ENCODE measurements at places on chromosomes 3 and 15.
A peak's percentile ranks its signal among the peaks of the same experiment; 100 is the strongest.

DNA sequence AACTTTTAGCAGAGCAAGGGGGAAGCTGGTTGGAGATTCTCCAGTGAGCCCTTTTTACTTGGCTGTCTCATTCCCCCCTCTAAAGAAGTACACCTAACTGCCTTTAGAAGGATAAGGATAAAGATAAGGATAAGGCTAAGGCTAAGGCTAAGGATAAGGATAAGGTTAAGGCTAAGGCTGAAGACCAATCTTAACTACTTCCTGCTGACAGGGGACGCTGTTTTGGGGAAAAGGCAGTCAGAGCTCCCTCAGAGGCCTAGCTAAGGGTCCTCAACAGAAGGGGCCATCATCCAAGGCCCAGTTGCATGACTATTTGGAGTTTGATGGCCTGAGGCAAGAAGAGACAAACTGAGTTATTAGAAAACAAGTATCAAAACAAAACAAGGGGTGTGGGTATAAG is 94.3 kb upstream of the ARPP21 start:
- DNase-seq: no peak

DNA sequence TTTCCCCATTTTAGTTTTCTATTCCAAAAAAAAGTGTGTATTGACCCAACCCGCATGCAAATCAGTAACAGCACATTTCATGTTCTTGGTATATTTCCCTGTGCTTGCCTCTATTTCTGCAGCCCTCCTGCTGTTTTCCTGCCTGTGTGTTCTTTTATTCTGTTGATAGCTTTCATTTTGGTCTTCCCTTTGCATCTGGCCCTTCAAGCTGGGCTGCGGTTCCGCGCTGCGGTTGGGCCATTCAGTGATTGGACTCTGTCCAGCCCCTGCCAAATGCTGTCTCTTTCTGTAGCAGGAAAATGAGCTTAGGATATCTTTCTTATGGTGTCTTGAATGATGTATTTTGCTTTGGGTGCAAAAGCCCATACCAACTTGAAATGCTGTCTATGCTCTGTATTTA is 49.9 kb downstream of the ZNF621 start:
- no peak for DNase-seq

- DNase-seq: peak; percentile 59
These were observed 788 bp upstream of the DLG1 start for GRCh38 chr3:197298945-197299854.

GRCh38 chr3:149688122-149688757 is 30.4 kb upstream of the WWTR1 start:
- DNase-seq: no peak

DNA sequence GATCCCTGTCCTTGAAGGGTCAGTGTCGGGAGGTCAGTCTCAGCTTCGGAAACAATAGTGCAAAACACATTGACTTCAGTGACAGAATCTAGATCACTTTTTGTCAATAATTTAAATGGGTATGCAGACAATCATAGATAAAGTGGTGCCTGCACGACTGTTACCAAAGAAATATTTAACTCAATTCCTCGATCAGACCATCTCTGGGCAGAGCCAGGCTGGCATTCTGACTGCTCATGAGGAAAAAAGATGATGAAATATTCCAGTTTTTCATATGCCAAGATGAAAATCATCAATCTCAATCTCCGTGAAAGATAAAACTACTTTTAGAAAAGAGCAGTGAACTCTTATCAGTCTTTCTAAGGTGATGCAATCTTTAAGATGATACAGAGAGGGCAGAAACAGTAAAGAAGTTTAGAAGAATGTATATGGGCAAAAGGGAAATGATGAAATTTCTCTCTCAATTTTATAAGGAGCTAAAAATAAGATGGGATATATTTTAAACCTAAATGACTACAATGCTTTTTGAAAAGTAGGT is 169.9 kb downstream of the WDR72 start:
- no peak for DNase-seq

All from activated naive CD4-positive, alpha-beta T cell treated with anti-CD3 and anti-CD28 coated beads, Interleukin-2, amount 10 ng/mL, durations not matched to agents 7 days and 5 days (primary cell).